ENCODE measurements at places on chromosomes 4 and X.

DNA sequence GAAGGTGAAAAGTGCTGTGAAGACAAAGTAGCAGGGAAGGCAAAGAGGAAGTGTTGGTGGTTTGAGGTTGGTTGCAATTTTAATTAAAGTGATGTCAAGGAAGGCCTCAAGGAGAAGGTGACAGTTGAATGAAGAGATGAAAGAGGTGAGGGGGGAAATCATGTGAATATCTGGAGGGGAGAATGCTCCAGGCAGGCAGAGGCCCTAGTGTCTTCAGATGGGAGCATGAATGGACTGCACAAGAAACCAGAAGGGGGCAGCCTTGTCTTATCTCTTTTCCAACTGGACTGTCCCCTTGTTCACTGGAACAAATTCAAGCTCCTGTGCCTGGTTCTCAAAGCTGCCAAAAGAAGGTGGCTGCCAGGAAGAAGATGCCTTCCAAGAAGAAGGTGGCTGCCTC is 68.4 kb downstream of the MAOB start:
- peak; percentile 3 for DNase-seq

- no peak for DNase-seq
These were observed 23.2 kb upstream of the ADD1 start for GRCh38 chr4:2820216-2820982.

GRCh38 chr4:53122280-53123116 is 243.4 kb downstream of the SCFD2 start:
- DNase-seq: peak; percentile 60

DNA sequence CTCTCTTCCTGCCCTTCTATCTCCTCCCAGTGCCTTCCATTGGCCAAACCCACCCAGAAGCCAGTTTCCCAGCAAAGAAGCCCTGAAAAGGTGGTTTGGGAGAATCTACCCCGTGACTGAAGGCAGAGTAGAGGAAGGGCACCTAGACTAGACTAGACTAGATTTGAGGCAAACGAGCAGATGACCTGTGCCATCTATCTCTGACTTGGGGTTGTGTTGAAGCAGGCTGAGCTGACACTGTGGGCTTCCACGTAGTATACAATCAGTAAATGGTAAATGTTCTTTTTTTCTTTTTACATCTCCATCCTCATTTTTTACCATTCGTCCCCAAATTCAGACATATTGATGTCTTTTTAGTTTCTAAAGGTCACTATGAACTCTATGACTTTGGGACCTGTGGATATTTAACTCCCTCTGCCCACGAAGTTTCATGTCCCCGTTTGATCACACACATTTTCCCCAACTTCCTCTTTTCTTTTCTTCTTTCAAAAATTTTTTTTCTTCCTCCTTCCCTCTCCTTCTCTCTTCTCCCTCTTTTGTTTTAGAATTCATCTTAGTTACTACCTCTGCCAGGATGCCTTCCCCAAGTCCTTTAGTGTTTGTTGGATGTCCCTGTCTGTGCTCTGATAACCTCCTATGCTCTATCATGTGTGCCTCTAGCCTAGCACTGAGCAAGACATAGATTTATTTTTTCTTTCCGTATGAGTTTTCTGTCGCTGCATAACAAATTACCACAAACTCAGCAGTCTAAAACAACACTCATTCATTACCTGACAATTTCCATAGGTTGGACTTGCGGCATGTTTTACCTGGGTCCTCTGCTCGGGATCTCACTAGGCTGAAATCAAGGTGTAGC is 6.2 kb upstream of the AFF1 start:
- no peak for DNase-seq

DNA sequence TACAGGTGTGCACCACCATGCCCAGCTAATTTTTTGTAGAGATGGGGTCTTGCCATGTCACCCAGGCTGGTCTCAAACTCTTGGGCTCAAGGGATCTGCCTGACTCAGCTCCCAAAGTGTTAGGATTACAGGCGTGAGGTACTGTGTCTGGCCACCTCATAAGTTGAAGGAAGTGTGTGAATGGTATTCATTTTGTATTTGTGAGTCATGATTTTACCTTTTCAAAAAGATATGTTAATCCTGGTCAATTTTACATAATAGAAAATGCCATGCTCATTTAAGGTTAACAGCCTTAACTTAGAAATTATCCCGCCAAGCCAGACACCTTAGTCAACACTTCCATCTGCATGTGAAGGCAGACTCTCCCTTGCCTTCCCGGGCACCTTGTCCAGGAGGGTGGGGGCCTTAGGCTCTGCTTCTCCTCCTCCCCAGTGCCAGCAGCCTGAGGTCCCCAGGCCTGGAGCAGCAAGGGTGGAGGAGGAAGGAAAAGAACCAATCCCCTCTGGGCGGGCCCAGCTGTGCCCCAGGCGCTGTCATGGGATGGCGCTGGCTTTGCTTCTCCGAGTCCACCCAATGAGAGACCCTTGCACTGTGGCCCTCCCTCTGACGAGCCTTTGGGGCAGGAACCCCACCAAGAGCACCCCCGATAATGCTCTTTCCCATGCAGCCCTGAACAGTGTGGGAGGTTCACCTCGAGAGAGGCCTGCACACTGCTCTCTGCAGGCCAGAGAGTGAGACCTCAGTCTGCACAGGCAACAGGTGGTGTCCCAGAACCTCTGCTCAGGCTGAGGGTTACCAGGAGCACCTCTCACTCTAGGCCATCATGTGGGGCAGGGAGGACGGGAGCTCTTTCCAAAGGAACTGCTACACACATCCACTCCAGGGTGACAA is 37.3 kb downstream of the RNF212 start:
- no peak for DNase-seq

GRCh38 chr4:151527699-151528098 is 118.7 kb downstream of the FHIP1A start:
- no peak for DNase-seq

DNA sequence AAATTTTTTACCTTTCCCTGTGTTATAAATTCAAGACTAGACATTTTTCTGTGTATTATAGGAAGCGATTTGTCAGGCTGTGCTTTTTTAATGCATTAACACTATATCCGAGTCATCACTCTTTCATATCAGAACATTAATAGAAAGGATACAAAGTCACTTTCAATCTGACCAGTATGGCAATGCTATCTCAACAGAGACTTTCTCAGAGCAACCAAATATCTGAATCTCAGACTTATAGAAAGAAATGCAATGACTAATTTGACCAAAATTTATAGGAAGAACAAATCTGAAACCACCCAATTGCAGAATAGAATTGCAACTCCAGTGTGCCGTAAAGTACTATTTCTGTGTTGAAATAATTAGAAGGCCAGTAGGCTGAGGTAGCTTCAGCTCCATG is 473 bp upstream of the TKTL2 start:
- no peak for DNase-seq

DNA sequence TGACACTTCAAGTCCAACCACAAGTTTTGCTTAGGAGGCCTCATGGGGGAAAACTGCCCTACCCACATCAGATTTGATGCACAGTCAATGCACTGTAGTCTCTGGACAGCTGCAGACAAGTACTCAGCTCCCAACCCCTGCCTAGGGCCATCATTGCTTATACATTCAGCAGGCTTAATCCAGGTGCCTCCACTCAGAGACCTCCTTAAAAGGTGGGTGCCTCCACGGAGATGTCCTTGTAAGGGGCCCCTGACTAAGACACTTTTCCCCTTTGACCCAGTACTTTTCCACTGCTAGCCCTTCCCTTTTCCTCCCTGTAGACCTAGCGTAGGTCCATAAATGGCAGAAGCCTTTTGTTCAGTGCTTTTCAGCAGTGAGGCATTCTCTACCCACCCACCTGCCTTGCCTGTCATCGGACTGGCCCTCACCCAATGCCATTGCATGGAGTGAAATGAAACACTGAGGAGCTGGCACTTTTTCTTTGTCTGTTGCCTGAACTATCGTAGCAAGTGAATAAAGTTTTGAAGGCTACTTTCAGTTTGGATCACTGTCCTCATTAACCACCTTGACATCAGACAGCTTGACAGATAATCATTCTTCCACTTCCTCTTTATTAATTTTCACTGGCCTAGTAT is 23.8 kb upstream of the PLK4 start:
- no peak for DNase-seq

- DNase-seq: peak; percentile 34
These were observed 46.9 kb upstream of the RHOH start for GRCh38 chr4:40149960-40150385.

- DNase-seq: no peak
These were observed 145.1 kb downstream of the BTC start for GRCh38 chr4:74649193-74649592.

GRCh38 chr4:164701665-164702064 is 52.3 kb upstream of the SMIM31 start:
- no peak for DNase-seq

- no peak for DNase-seq
These were observed 90.9 kb downstream of the EGF start for GRCh38 chr4:110003401-110004187.

GRCh38 chrX:25527596-25527995 is 511.8 kb upstream of the ARX start:
- no peak for DNase-seq

- DNase-seq: no peak
These were observed 132.3 kb upstream of the VCX3A start for GRCh38 chrX:6667048-6667768.

- no peak for DNase-seq
These were observed 30.1 kb downstream of the GABRB1 start for GRCh38 chr4:47061435-47061834.

DNA sequence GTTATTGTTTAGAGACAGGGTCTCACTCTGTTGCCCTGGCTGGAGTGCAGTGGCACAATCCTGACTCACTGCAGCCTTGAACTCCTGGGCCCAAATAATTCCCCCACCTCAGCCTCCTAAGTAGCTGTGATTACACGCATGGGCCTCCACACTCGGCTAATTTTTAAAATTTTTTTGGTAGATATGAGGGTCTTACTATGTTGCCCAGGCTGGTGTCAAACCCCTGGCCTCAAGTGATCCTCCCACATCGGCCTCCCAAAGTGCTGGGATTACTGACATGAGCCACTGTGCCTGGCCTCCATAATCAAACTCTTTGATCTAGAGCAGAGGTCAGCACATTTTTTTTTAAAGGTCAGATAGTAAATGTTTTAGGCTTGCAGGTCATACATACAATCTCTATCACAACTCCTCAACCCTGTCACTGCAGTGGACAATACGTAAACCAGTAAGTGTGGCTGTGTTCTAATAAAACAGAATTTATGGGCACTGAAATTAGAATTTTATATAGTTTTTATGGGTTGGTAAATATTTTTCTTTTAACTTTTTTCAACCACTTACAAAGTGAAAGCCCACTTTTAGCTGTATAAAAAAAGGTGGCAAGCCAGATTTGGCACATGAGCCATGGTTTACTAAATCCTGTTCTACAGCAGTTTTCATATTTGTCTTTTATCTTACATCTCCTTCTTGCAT is 105.1 kb upstream of the RAPGEF2 start:
- DNase-seq: no peak

DNA sequence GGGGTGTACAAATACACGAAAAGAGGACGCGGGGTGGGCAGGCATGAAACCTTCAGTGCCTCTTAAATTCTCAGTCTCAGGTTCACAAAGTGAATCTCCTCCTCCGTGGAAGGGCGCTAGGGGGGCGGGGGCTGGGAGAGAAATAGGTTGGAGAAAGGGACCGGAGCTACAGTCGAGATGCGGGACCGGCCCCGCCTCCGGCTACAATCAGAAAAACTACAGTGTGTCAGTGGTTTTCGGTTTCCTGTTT is 3.4 kb downstream of the MAML3 start:
- no peak for DNase-seq

DNA sequence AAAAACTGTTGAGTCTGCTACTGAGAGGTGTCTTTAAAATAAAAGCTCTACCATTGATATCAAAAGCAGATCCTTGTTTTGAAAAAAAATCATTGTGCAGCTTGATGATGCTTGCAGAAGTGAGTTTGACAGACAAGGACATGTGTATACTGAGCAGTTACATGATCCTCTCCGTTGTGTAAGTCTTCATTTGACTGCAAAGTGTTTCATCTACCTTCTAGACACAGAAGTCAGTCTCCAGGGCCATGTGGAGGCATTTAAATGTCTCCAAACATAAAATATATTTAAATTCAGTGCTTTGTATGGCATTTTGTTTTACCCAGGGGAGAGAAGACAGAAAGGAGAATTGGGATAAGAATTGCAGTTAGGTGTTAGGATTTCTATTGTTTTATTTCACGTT is 107.8 kb upstream of the MYOZ2 start:
- no peak for DNase-seq

- DNase-seq: no peak
These were observed 336.2 kb downstream of the ZNF674 start for GRCh38 chrX:46209037-46209436.

DNA sequence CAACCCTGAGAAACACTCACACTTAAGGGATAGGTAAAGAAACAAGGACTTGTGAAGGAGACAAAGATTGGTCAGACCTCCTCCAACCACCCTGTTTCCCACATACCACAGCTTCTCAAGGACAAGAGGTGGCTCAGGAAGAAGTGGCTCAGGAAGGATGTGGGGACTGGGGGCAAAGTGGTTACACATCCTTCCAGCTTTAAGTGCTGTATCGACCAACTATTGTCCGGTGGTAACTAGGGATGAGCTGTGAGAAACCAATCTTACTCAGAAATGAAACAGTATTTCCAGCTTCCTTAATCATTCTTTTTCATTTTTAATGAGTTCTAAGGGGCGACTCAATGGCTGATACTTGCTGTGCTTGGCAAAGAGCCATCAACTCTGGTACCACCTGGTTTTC is 8.5 kb upstream of the LHFPL1 start:
- DNase-seq: no peak

- no peak for DNase-seq
These were observed 890 bp upstream of the NAP1L5 start for GRCh38 chr4:88698519-88698918.

DNA sequence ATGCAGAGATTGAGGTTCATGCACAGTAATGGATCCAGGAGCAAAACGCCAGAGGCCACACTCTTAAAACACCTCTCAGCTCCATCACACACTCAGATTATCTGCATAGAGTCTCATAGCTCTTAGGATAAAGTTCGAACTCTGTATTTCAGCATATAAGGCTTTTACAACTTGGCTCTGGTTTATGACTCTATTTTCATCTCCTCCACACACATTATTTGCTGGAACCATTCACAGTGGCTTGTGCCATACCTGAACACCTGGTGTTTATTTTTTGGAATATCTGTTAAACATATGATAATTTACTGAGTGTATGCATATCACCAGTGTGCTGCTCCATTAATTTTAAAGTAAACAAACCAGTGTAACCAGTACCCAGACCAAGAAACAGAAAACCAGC is 27.2 kb downstream of the RASL11B start:
- no peak for DNase-seq

GRCh38 chr4:171601091-171601490 is 212.1 kb upstream of the GALNTL6 start:
- DNase-seq: no peak
